Brain microvascular endothelial cell (primary cell): ENCODE measurements at places on chromosomes 12 and 14.

- peak; percentile 91 for DNase-seq
Measured at GRCh38 chr12:80186727-80187217, 87.4 kb downstream of the OTOGL start.

GRCh38 chr14:100022772-100023451, 42.3 kb upstream of the EVL start:
- DNase-seq: no peak

GRCh38 chr14:88793259-88793625, 489 bp upstream of the EML5 start:
- no peak for DNase-seq

DNA sequence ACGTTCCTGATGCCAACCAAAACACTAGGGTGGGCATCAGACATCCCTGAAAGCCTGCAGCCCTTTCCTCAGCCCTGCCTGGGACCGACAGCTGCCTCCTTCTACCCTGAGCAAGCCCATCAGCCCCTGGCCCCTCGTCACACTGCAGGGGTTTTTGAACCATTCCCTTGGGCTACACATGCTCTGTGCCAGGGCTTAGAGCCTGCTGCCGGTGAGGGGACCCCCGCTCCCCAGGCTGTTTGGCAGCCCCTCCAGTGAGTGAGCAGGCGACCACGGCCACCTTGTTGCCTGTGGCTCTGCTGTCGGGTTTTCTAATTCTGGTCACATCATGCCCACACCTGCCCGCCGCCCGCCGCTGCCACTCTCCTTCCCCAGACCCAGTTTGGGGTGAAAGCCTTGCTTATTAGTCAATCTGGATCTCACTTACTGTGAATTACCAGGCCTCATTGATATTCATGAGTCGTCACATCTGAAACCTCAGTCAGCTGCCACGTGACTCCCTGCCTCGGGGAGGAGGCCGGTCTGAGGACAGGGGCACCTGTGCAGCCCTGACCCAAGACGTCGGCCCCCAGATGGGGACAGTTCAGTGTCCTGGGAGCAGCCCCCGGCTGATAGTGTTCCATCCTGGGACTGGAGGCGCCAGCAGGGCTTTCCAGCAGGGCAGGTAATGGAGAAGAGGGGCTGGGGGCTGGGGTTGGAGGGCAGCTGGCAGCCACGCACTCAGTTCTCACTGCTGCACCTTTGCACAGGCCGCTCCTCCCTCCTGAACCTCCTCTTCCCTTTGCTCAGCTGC, 163.0 kb downstream of the RBM19 start:
- DNase-seq: no peak

- DNase-seq: no peak
Measured at GRCh38 chr12:123914726-123915333, 57.8 kb downstream of the CCDC92 start.

DNA sequence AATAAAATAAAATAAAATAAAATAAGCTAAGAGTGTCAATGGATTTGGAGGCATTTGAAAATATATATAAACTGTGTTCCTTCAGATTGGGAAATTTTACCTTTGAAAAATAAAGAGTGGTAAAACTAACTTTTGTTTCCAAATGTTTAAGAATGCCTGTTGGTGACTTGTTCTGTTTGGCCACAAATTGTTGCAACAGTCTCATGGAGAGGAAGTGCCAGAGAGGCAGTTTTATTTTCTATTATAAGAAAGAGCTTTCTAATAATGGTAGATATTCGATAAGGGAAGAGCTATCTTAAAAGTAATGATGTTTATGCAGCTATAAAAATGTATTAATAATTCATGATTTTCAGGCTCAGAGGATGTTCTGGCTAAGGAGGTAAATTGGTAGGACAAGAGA, 68.8 kb upstream of the MDGA2 start:
- DNase-seq: no peak

GRCh38 chr12:80200414-80200813, 101.1 kb downstream of the OTOGL start:
- no peak for DNase-seq

DNA sequence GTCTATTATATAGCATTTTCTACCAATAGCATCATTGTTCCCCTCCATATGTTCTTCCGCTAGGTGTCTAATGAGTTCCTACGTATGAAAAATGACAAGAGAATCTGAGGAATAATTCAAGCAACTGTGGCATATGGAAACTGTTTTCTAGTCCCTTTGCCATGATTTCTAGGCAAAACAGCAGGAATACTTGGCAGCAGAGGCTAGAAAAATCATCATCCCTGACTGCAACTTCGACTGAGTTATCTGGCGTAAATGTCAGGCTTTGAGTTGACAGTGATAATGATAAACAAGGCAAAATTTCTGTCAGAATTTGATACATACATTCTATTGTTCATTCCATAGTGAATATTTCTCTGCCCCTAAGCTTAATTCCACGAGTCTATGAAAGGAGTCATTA, 572.8 kb upstream of the USP15 start:
- no peak for DNase-seq

GRCh38 chr12:11958221-11959091, 112.3 kb upstream of the BCL2L14 start:
- peak; percentile 97 for DNase-seq

- no peak for DNase-seq
Measured at GRCh38 chr12:114913871-114914801, 230.2 kb upstream of the TBX3 start.

DNA sequence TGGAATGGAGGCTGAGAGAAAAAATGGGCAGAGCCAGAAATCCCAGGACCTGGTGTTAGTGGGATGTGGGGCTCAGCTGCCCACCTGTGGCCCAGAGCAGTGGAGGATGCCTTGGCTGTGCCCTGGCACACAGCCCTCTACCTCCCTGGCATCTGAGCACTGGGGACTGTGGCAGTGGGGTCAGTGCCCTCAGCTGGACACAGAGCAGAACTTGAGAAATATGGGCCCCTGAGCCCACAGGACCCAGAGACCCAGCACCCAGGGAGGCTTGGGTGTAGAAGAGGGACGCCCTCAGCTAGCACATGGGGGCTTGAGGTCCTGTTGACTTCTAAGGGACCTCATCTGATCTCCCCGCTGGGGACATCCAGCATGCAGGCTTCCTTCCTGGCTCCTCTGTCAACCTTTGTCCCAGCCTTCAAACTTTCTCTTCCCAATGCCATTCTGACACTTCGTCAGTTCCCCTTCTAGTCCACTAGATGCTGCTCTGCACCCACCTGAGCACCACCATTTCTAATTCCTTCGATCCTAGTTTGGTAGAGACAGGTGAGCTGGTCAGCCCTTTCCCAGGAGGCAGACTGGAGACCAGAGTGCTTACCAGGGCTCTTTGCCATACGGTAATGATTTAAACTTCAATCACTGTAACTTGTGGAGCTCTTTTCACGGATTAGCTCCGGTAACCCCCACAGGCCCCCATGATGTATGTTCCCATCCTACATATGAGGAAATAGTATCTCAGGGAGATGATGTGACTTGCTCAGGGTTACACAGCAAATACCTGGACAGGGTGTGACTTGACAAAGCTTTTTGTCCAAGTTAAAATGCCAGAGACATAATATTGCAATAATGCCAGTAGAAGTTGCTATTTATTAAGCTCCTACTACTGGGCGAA, 143.7 kb downstream of the ASCL4 start:
- DNase-seq: peak; percentile 10

- DNase-seq: no peak
Measured at GRCh38 chr14:56810147-56810719, at the start of gene OTX2. TSS of gene OTX2 (minus strand) at chr14:56810479. CDS start at chr14:56805456, 5,023 bp downstream.

GRCh38 chr12:75882421-75882820, 149.2 kb downstream of the PHLDA1 start:
- no peak for DNase-seq

GRCh38 chr12:513446-513845, 53.7 kb downstream of the B4GALNT3 start:
- DNase-seq: no peak

DNA sequence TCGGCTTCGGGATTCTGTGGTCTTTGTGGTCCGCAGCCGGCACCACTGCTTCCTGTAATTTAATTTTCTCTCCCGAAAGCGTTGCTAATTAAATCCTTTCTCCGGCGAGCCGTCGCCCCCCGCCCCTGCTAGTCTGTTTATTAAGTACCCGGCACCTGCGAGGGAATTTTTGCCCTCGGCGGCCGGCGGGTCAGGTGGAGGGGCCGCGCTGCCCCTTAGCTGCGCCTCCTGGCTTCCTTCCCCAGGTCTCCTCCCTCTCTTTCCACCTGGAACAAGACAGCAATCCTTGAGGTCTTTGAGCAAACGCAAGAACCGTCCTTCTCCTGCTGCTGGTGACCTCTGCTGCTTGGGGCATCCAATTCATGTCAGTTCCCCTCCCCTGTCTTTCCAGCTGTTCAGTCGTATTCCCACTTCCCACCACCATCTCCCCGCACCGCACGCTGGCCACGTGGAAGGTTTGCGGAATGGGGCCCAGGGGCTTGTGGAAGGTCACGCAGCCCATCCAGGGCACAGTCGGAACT, 16.2 kb downstream of the ZDHHC22 start:
- no peak for DNase-seq

GRCh38 chr12:68293347-68293746, 38.8 kb downstream of the MDM1 start:
- no peak for DNase-seq

- no peak for DNase-seq
Measured at GRCh38 chr14:68607081-68607866, 185.6 kb downstream of the ZFP36L1 start.

DNA sequence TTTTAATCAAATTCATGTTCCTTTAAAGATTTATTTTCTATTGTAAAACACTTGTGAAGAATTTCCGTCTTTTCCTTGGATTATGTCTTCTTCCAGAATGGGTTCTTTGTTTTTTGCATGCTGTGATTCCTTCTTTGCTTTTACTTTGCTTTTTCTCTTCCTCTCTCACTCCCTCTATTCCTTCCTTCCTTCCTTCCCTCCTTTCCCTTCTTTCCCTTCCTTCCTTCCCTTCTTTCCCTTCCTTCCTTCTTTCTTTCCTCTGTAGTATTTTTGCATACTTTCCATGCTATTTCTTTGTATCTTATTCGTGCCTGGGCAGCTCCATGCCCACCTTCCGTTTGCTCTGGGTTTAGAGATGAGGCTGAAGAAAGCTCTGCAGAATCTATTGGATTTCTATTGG, 21.6 kb upstream of the FGF23 start:
- DNase-seq: no peak

DNA sequence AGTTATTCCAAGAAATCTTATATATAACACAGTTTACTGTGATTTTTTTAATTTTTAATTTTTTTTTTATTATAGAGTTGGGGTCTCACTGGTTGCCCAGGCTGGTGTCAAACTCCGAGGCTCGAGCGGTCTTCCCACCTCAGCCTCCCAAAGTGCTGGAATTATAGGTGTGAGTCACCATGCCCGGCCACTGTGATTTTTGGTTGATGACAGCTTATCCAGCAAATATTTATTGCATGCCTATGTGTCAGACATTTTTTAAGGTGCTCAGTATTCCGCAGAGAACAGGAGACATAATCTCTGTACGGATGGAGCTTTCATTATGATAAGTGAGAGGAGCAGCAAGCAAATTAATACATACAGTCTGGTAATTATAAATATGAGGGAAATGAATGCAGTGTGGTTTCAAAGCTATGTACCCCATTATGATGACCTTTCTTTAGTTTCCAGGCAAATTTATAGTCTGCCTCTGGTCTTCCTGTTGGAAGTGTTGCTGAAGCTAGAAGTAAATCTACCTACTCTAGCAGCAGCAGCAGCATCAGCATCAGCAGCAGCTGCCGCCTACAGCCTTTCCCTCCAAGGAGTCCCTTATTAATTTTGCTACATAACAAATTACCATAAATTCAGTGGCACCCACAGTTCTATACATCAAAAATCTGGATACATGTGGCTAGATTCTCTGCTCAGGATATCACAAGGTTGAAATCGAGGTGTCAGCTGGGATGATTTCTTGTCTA, 32.3 kb downstream of the FRS2 start:
- DNase-seq: no peak

DNA sequence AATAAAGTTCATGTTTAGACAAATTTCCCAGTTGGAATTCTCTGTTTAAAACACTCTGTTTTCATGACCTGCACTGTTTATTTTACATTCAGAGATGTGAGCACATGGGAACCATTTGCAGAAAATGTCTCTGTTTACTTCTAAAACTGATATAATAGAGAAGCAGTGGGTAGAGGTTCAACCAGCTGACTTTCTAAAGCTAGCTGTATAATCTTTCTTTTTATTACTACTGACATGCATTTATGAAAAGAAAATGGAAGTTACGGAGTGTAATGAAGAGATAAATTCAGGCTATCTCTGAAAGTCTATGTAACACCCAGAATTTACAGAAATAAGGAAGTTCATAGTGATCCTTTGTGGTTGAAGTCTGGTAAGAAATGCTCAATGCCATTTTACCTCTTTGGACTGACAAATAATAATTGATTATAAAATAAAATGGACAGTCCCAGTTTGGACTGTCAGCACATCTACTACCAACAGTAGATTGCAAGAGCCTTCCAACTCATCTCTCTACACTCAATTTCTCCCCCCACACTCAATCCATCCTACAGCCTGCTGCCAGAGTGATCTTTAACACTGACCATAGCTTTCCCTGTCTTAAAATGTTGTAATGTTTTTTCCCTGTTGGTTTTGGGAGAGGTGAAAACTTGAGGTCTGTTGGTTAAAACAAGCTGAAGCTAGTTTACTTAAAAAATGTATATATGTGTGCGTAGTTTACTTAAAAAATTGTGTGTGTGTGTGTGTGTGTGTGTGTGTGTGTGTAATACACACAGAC, 137.4 kb downstream of the AEBP2 start:
- no peak for DNase-seq
